ENCODE measurements at places on chromosomes 16 and 17.

- DNase-seq: no peak
Measured at GRCh38 chr17:59366040-59366757, 34.7 kb downstream of the YPEL2 start.

DNA sequence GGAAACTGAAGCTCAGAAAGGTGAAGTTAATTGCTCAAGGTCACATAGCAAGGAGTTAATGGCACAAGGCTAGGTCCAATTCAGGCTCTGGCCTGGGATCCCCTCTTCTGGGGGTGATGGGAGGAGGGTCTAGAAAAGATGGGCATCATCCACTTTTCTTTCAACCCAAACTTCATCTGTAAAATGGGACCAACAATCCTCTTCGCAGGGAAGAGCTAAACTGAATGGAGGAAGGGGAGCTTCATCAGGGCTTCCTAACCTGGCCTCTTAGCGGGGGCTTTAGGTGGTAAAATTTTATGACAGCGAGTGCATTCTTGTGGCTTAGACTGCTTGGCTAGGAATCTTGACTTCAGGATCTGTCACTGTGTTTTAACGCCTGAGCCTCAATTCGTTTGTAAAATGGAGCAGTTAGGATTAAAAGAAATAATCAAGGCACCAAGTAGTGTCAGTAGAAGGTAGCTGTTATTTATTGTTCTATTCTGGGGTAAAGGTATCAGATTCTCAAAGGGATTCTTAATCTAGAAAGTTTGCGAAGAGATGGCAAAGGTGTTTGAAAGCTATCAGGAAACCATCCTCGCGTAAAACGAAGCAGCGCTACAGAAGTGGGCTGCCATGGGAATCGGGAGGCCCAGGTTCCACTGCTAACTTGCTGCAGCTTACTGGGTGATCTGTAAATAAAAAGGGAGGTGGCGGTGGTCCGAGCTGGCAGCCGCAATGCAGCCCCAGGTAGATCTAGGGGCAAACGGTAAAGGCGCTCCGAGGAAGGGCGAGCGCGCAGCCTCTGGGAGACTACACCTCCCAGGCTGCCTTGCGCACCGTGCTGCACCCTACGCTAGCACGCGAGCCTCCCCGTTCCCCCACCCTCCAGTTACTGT lies 1.5 kb upstream of the SRCAP start:
- no peak for DNase-seq

- DNase-seq: no peak
Measured at GRCh38 chr16:70399381-70399780, 39.5 kb downstream of the ST3GAL2 start.

GRCh38 chr17:81428948-81429774 lies 33.9 kb downstream of the BAHCC1 start:
- no peak for DNase-seq

GRCh38 chr16:7167626-7168025 lies 165.0 kb upstream of the RBFOX1 start:
- no peak for DNase-seq

GRCh38 chr16:24908716-24909115 lies 63.0 kb downstream of the SLC5A11 start:
- DNase-seq: no peak

- no peak for DNase-seq
Measured at GRCh38 chr17:28526381-28526780, 20.2 kb downstream of the FOXN1 start.

DNA sequence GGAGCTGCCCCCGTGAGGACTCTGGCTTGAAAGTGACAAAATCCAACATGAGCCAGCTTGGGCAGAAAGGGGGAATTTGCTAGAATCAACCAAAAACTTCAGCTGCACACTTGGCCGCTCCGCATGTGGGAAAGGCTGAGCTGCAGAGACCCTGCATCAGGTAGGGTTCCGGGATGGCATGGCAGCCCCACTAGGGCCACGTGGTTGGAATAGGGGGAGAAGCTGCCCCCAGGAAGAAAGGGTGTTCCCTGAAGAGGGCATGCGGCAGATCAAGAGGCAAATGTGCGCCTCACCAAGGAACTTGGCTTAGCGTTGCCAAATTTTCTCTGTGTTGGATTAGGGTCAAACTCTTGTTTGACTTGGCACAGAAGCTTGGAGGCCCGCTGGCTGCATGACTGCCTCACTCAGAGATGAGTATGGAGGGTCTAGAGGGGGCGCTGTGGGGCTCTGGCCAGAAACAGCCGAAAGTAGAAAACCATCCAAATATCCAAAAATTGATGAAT lies 29.2 kb upstream of the WFIKKN2 start:
- no peak for DNase-seq

DNA sequence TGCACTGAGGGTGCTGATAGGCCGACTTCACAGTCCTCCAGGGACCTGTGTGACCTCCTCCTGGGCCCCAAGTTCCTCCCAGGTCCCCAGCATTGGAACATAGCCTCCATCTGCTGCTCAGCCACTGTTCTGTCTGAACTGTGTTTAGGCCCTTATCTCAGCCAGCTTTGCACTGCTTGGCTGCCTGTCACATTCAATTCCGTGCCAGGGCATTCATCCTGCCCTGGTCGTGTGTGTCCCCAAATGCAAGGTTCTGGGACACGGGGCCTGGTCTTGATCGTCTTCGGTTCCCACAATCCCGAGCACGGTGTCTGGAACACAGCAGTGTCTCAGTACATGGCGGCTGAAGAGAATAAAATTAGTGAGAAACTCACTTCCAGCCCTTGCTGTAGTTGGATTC lies 69.9 kb upstream of the NFAT5 start:
- DNase-seq: no peak

DNA sequence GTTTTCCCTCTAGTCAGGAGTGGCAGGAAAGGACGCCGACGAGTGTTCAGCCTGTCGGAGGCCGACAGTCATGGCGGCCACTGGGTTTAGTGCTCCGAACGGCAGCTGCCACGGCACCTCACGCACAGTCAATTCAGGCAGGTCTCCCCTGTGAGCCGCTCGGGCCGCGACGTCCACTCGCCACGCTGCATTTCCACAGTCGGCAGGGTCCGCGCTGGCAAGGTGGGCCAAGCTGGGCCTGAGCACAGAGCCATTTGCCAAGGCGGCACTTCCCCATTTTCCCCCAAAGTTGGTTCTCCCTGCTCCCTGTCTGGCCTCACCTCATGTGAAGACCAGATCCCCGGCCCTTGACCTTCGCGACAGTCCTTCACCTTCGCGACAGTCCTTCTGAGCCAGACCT lies 81.9 kb downstream of the SOCS1 start:
- no peak for DNase-seq

DNA sequence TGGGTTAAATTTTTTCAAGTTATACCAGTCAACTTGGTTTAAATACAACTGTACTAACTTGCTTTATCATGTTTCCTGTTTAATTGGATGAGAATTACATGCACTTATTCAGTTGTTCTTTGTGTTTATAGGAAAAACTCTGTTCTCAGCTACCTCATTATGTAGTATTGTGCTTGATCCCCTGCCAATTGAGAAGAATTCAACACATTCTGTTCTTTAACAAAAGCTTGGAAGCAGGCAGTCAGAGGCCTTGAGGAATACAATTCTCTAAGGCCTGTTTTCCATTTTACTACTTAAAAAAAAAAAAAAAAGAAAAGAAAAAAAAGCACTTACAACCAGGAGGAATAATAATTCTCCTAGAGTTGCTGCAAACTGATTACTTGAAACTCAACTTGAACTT lies 60.6 kb upstream of the CMIP start:
- DNase-seq: no peak

DNA sequence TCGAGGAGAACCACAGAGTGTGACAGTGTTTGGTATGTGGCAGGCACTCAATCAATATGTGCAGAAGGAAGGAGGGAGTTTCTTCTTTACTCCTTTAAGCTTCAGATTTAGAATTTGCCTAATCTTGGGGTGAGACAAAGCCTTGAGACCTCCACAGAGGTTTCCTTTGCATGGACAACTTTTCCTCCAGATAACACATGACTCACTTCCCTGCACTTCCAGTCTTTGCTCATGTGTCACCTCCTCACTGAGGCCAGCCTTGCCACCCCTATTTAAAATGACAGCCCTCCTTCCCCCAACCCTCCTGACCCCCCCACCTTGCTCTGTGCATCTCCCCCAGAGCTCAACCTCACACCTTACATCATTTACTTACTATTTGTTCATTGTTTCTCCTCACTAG lies 17.4 kb upstream of the NOS2 start:
- no peak for DNase-seq

Measured in T-helper 2 cell (primary cell).